ENCODE measurements at places on chromosomes 3 and 15. TPM values are rescaled to one million over a fixed set of nuclear protein-coding genes. Genes with fewer than 3 reads are reported as not detected.

Gene KLF15
- total RNA-seq, result not detected

Gene CHST2
- 18.3 TPM for total RNA-seq

Gene LRRC34
- total RNA-seq, result 5.1 TPM

Gene PP2D1
- total RNA-seq, result not detected

Gene NOX5
- 0.02 TPM for total RNA-seq

Gene NR1I2
- total RNA-seq, result 0.07 TPM

Gene MRPS25
- total RNA-seq, result 65.8 TPM

Gene SLC2A2
- total RNA-seq, result not detected

Gene ITGA11
- total RNA-seq, result 0.64 TPM

Data from T-helper 2 cell treated with Interferon-gamma antibody and Interleukin-4, amounts not matched to agents 100 ng/mL and 5 ng/mL, for 36 hours (primary cell).